CD4-positive, CD25-positive, alpha-beta regulatory T cell (primary cell): ENCODE measurements at places on chromosomes 12 and 14.
A peak's percentile ranks its signal among the peaks of the same experiment; 100 is the strongest.

GRCh38 chr12:97308576-97309198 lies 153.9 kb upstream of the RMST start:
- peak; percentile 53 for DNase-seq

GRCh38 chr12:13208533-13209435 lies 12.3 kb downstream of the EMP1 start:
- peak; percentile 51 for DNase-seq

GRCh38 chr14:99596071-99596627 lies 7.9 kb downstream of the CCDC85C start:
- no peak for DNase-seq

DNA sequence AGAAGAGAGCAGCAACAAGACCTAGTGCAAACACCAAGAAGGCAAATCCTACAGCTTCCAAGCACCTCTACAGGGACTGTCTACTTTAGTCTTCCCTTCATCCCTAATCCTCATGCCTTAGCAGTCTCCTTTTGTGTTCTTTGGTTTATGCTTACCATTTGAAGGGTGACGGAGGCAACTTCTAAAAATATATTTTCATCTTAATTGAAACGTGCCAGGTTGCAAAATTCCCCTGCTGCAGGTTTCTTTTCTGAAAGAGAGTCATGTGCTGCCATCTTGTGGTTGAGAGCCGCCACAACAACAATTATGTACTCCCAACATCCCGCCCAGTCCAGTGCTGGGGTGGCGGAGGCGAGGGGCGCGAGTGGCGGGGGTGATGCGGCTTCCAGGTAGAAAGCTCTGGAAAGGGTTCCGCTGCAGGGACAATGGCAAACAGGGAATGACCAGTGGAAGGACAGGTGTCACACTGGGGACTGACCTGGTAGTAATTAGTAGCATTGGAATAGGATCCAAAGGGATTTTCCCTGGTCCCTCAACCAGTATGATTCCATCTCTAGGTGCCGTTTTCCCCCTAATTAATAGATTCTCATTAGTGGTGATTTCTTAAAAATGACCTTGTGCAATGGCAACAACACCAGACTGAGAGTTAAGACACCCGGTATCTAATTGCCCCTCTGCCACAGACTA lies 80.3 kb upstream of the GNG2 start:
- peak; percentile 66 for DNase-seq

GRCh38 chr12:122917507-122918121 lies 21.7 kb upstream of the VPS37B start:
- no peak for DNase-seq

- DNase-seq: no peak
Observed at GRCh38 chr12:83224012-83224411, 537.3 kb downstream of the TMTC2 start.

DNA sequence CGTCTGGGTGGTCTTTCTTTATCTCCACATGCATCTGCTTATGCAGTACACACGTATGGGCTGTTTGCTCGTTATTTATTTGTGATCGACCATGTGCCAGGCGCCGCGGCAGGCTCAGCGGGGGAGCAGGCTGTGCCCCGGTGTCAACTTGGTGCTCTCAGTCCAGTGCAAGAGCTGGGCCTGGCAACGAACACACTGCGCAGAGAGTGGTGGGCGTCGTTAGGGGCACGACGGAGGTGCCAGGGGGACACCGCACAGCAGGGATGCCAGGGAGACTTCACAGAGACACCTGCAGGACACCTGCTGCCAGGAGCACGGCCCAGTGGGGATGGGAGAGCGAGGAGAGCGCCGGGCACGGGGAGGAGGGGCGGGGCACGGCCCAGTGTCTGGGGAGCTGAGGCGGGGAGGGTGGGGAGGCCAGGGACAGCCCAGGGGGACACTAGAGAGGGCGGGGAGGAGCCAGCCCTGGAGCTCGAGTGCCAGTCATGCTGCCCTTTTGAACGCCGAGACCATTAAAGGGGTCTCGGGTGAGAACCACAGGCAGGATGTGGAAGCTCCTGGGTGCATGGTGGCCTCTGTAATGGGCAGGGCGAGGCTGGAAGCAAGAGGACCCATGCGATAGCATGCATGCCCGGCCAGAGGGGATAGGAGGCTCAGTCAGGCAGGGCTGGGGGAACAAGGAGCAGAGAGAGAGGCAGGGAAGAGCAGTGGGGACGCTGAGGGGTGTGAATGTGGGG lies 652 bp upstream of the LRCOL1 start:
- no peak for DNase-seq

DNA sequence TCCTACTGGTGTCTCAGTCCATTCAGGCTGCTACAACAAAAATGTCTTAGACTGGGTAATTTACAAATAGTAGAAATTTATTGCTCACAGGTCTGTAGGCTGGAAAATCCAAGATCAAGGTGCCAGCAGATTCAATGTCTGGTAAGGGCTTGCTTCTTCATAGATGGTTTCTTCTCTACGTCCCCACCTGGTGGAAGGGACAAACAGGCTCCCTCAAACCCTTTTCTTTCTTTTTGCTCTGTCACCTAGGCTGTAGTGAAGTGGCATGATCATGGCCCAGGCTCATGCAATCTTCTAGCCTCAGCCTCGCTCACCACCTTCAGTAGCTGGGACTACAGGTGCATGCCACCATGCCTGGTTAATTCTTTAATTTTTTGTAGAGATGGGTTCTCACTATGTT lies 106.8 kb upstream of the RPH3A start:
- peak; percentile 6 for DNase-seq

DNA sequence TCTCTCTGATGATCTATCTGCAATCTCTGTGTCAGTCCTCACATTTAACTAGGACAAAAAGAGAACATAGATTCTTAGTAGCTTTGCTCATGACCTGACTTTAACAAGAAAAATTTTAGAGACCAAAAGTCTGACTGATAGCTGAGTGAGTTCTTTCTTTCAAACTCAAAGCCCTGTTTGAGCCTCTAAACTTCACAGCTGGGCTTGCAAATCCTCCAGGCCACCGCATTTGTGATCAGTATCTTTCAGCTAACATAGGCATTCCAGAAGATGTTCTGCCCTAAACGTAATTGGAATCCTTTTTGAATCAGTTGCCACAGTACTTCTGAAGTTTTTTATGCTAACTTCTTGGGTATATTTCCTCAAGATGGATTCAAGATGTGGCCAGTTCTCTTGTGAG lies 459.0 kb downstream of the DPF3 start:
- DNase-seq: no peak

- no peak for DNase-seq
Observed at GRCh38 chr14:76194327-76194726, 42.6 kb downstream of the GPATCH2L start.

DNA sequence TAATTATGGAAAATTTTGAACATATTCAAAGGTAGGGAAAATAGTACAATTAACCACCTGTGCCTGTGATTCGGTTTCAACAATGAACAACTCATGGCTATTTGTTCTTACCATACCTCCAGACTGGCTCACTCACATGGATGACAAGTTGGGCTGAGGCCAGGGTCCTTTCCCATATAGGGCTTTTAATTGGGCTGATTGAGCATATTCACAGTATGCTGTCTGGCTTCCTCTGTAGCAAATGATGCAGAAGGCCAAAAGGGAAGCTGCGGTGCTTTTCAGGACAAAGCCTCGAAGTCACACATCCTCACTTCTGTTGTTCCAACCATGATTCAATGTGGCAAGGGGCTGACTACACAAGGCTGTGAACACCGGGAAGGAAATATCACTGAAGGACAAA lies 297.5 kb upstream of the SLC16A7 start:
- no peak for DNase-seq

GRCh38 chr12:122283680-122284079 lies 17.4 kb upstream of the VPS33A start:
- DNase-seq: no peak

- no peak for DNase-seq
Observed at GRCh38 chr12:65784289-65785015, 39.8 kb upstream of the HMGA2 start.

GRCh38 chr12:89244536-89244935 lies 107.8 kb downstream of the DUSP6 start:
- DNase-seq: peak; percentile 88

DNA sequence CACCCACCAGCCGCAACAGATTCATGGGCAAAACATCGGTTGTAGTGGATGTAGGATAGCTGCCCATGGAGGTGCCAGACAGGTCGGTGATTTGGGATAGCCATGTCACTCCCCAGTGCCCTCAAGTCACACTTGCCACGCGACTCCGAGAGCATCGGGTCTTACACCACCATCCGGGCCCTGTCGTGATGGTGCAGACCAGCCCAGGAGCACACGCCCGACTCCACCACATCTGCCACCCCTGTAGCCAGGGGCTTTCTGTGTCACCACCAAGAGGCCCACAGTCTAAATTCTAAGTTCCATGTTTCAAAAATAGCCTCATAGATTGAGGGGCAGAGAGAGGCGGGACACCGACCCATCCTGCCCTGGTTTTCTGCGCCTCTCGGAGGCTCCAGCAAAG lies 18.0 kb downstream of the FOXN4 start:
- DNase-seq: no peak

GRCh38 chr12:94678379-94678778 lies 28.0 kb upstream of the TMCC3 start:
- DNase-seq: no peak

GRCh38 chr12:2029851-2030250 lies 22.9 kb upstream of the CACNA1C start:
- no peak for DNase-seq

- no peak for DNase-seq
Observed at GRCh38 chr12:66979251-66979650, 289.9 kb upstream of the CAND1 start.

GRCh38 chr14:61033054-61033453 lies 52.0 kb downstream of the SLC38A6 start:
- no peak for DNase-seq

- no peak for DNase-seq
Observed at GRCh38 chr14:76708028-76708427, 53.2 kb upstream of the VASH1 start.

DNA sequence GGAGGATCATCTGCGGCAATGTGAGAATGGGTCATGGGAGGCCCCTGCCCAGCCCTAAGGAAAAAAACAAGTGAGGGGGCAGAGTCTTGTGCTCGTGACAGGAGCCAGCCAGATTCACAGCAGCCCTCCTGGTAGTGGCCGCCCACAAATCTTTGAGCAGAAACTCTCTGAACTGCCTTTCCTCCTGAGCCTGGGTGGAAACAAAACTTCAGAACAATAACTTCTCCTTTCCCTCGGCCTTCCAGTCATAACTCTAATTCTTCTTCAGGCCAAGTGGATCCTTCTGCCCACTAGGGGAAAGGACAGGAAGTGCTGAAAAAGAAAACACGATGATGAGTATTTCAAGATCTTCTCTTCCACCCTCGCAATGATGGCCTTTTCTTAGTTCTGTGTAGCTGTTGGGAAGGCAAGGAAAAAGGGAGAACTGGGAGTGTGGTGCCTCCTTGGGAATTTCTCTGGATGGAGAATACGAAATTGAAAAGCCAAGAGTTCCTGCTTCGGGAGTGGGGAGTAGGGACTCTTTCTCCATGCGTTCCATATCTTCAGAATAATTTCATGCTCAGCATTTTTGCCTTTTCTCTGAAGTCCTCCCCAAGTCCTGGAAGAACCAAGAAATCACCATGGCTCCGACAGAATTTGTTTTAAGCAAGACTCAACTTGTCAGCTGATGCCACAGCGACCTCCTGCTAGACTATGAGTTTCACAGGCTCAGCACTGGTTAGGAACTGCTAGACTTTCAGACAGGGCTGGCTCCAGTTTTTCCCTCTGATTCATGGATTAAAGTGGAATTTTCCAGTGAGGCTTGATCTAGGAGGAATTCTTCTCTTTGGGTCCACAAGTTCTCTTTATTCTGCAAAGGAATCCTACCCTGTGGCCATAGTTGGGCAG lies 188.9 kb downstream of the CAND1 start:
- no peak for DNase-seq

DNA sequence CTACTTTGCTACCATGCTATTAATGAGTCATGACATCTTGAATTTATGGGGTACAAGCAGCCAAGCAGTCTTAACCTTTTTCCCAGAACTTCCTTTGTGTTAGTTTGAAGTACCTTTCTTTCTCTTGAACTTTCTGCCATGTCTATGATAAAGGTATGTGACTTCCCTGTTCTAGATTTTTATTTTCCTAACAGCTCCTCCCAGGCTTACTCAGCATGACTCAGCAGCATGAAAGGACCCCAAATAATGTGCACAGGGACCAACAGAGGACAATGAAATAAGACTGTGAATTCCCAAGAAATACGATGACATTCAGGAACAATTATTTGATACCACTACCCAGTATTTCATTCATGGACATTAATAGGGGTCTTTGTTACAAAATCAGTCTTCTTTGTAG lies 60.0 kb downstream of the TTC6 start:
- DNase-seq: no peak

DNA sequence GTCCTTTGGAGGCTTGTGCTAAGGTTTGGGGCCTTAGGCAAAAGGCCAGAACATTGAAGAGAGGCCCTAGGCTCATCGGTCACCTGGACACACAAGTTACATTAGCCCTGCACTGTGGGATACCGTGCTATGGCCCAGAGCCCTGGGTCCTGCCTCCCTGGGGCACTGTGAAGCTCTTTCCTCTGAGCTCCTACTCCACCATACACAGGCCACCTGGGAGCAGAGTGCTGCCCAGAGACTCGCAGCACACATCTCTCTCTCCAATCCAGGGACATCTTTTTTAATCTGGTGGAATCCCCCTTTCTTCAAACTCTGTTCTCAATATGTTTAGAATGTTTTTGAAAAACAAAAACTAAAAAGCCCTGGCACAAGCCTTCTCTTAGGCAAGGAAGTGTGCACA lies 314.2 kb upstream of the RGS6 start:
- DNase-seq: no peak

GRCh38 chr12:53806721-53807120 lies 54.9 kb upstream of the CISTR start:
- no peak for DNase-seq
